Colonic mucosa (tissue), 4 donors: ENCODE measurements at places on chromosomes 3 and 15. TPM values are rescaled to one million over a fixed set of nuclear protein-coding genes. Genes with fewer than 3 reads are reported as not detected.

DNA sequence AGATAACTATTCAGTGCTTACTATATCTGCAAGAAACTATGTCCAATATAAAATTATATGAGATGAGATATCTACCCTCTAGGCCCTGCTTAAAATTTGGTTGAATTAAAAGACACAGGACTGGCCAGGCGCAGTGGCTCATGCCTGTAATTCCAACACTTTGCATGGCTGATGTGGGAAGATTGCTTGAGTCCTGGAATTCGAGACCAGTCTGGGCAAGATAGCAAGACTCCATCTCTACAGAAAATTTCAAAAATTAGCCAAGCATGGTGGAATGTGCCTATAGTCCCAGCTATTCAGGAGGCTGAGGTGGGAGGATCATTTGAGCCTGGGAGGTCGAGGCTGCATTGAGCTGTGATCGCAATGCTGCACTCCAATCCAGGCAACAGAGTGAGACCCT, 303.7 kb upstream of the UBE2E2 start:
- DNase-seq: no peak

- DNase-seq: no peak
These were observed 10.3 kb upstream of the ROPN1B start for GRCh38 chr3:125958511-125959316.

- no peak for DNase-seq
These were observed 79.2 kb downstream of the P3H2 start for GRCh38 chr3:190041333-190042041.

The GRK7 gene
- not detected for total RNA-seq

The PLIN1 gene
- total RNA-seq: 1.2 TPM

The CLDN18 gene
- total RNA-seq: 0.11 TPM
